ENCODE measurements at places on chromosomes 1 and 21. TPM values are rescaled to one million over a fixed set of nuclear protein-coding genes. Genes with fewer than 3 reads are reported as not detected.
A peak's percentile ranks its signal among the peaks of the same experiment; 100 is the strongest.

The DCAF8 gene
- total RNA-seq, result 86.9 TPM

DNA sequence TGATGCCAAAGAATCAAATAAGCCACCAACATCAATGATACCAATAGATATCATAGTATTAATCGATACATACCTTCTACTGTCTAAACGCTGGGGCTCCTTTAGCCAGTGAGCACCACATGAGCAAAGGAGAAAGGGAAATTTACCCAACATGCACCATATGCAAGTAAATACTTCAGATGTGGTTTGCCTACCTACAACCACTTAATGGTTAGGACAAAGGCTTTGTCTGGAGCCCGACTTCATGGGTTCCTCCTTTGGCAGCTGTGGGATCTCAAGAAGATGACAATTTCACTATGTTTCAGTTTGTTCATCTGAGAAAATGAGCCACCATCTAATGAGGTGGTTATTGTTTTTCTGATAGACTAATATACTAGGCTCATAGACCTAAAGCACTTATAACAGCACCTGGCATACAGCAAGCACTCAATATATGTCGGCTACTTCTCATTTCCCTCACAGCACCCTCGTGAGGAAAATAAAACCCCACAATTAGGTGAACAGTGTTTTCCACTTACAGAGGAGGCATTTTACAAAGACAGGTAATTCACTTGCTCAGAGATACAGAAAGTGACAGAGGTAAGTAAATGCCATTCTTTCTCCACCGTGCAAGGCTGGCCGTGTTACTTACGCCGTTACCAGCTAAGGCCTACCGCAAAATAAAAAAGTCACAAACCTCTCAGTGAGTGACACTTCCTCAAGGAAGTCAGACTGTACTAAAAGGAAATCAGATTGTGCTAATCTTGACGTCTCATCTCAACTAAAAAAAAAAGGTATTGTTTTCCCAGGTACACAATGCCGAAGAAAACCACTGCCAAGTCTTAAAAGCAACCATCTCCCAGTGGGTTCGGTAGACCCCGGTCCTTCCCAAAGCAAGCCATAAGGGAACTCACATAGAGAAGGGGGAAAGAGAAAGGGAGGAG lies 1.6 kb downstream of the TTC13 start:
- H3K4me1 ChIP-seq, result peaks cover 39% of the 10 kb centered on the region
- H3K36me3 ChIP-seq, result peaks cover 36% of the 10 kb centered on the region
- no peaks in the 10 kb centered on the region for H3K27me3 ChIP-seq

DNA sequence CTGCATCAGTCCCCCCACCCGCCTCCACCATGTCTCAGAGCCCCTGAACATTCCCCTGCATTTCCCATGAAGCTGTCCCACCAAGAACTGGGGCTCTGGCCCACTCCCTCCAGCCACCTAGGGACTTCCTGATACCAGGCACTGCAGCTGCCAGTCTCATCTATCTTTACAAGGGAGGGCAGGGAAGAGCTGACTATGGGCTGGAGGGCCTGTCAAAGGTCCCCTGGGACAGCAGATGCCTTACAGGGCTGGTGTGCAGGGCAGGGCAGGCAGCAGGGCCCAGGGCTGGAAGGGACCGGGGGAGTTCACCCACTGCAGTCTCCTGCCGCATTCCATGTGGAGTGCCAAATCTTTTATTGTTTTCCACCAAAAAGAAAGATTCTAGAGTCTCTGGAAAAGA lies 17.6 kb downstream of the SHISA4 start:
- H3K27ac ChIP-seq, result no peak overlapping the region
- no peak overlapping the region for H3K4me3 ChIP-seq
- no peaks in the 10 kb centered on the region for H3K36me3 ChIP-seq

- no peaks in the 10 kb centered on the region for H3K36me3 ChIP-seq
- no peak overlapping the region for H3K4me3 ChIP-seq
- H3K27me3 ChIP-seq, result peaks cover 12% of the 10 kb centered on the region
- no peak overlapping the region for H3K27ac ChIP-seq
- no peaks in the 10 kb centered on the region for H3K4me1 ChIP-seq
Measured at GRCh38 chr21:43267391-43268085, 98.7 kb downstream of the CRYAA start.

DNA sequence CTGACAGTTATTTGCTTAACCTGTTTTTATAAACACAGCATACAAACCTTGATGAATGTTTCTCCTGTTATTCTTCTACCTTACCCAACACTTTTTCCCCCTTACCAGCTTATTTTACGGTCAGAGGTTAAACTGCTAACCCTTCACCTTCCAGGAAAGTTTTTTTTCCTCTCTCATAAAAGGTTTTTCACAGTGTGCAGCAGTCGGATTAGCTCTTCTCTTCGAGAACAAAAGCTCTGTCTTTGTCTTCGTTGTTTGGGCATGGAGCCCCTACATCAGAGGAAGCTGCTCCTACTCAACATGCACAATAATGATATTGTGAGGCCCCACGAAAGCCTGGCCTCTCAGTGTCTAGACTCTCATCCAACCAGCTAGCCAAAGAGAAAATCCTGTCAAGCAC lies 42.0 kb downstream of the DENND1B start:
- H3K36me3 ChIP-seq, result peaks cover 32% of the 10 kb centered on the region
- no peak overlapping the region for H3K4me3 ChIP-seq
- peaks cover 10% of the 10 kb centered on the region for H3K4me1 ChIP-seq
- H3K27ac ChIP-seq, result no peak overlapping the region
- no peaks in the 10 kb centered on the region for H3K27me3 ChIP-seq
- no peak for DNase-seq

GRCh38 chr1:3827813-3828307 lies 29.2 kb downstream of the CEP104 start:
- no peak for DNase-seq
- no peak overlapping the region for H3K27ac ChIP-seq
- H3K27me3 ChIP-seq, result no peaks in the 10 kb centered on the region
- no peaks in the 10 kb centered on the region for H3K4me1 ChIP-seq

DNA sequence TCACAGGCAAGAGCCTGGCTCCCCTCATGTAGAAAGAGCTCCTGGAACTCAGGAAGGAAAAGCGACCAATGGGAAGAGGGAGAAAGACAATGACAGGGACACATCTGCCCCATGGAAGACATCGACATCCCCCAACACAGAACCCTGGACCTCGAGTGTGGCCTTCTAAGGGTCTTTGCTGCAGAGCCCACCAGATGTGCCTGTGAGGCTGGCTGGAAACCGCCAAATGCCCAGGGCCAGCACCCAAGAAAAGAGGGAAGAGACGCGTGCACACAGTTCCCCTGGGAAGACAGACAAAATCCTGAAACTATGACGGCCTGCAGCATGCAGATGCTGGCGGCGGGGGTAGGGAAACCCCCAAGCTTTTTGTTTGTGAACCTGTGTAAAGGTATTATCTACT lies 36.4 kb upstream of the ADARB1 start:
- no peak overlapping the region for H3K4me3 ChIP-seq
- H3K27ac ChIP-seq, result no peak overlapping the region
- H3K36me3 ChIP-seq, result no peaks in the 10 kb centered on the region
- H3K27me3 ChIP-seq, result peaks cover 4% of the 10 kb centered on the region
- H3K4me1 ChIP-seq, result no peaks in the 10 kb centered on the region
- no peak for DNase-seq

- peak; percentile 55 for DNase-seq
- H3K27me3 ChIP-seq, result no peaks in the 10 kb centered on the region
- H3K4me3 ChIP-seq, result no peak overlapping the region
- no peak overlapping the region for H3K27ac ChIP-seq
- peaks cover 5% of the 10 kb centered on the region for H3K4me1 ChIP-seq
- H3K36me3 ChIP-seq, result peaks cover 11% of the 10 kb centered on the region
Measured at GRCh38 chr1:1344655-1345361, 4.4 kb downstream of the DVL1 start.

GRCh38 chr1:198699167-198700015 lies 60.6 kb downstream of the PTPRC start:
- no peaks in the 10 kb centered on the region for H3K27me3 ChIP-seq
- H3K4me3 ChIP-seq, result peak overlapping the region; percentile 18
- H3K27ac ChIP-seq, result peak overlapping the region; percentile 92
- peaks cover 75% of the 10 kb centered on the region for H3K36me3 ChIP-seq

DNA sequence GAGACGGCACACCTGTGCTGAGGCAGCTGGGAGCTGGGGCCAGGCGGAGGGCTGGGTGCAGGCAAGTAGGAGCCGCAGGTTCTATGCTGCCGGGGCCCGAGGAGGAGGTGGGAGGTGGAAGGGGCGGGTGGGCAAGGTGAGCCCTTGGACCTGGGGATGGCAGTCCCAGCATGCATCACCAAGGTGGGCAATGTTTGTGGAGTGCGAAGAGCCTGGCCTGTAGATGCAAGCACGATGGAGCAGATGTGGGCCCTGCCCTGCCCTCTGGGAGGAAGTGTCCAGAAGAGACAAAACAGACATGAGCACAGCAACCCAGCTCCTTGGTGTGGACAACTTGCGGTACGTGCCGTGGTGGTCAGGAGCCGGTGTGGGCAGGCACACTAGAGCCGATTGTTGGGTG lies 28.3 kb upstream of the AJAP1 start:
- no peak overlapping the region for H3K27ac ChIP-seq
- H3K27me3 ChIP-seq, result peaks cover 8% of the 10 kb centered on the region
- H3K4me1 ChIP-seq, result no peaks in the 10 kb centered on the region

The CEP350 gene
- total RNA-seq, result 37.6 TPM

The FALEC gene
- not detected for total RNA-seq

The SPRR2F gene
- total RNA-seq, result not detected

Measured in activated naive CD8-positive, alpha-beta T cell treated with anti-CD3 and anti-CD28 coated beads for 36 hours (primary cell).